ENCODE measurements at places on chromosomes 1 and 21. TPM values are rescaled to one million over a fixed set of nuclear protein-coding genes. Genes with fewer than 3 reads are reported as not detected.

DNA sequence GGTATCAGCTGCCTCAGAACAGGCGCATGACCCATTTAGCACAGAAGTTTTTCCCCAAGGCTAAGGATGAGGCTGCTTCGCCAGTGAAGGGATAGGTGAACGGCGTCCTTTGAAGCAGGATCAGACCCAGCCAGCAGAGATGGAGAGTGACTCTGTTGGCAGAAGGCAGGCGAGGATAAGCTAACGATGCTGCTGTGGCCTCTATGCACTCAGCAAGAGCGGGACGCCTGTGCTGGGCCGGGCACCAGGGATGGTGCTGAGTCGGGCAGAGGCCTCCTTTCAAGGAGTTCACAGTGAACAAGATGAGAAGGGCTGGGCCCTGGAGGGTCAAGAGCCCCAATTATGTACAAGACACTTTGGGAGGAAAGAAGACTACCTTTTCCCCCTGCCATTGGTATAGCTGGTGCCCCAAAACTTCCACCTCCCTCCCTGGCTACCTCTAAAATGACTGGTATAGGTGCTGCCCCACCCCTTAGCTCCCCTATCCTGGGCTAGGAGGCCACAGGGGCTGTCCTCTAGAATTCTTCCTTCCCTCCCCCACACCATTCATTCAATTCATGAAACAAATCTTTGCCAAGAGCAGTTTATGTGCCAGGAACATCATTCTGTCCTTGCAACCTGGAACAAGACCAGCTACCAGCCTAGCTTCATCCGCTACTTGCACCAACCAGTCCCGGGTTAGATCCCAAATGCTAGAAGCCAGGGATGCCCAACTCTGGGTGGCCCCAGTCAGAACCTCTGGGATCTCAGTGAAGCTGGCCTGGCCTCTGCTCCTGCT is 7.5 kb downstream of the XKR8 start:
- no peak overlapping the region for H3K27ac ChIP-seq
- no peak for DNase-seq
- no peak overlapping the region for H3K4me3 ChIP-seq
- H3K36me3 ChIP-seq = peaks cover 46% of the 10 kb centered on the region

DNA sequence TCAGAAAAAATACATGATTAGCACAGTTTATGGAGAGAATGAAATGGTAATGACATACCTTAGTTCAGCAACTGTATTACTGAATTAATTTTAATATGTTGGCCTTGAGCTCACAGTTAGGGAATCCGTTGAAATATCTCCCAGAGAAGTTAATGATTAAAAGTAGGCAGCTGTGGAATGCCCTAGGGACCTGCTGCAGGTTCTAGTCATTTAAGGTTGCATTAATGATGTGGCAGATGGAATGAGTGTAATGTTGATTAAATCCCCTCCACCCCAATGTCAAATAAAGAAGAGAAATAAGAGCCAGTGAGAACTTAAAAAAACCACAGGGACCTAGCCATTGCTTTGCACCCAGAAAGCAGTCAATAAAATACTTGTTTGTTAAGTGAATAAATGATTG is 40.3 kb upstream of the TRIM45 start:
- H3K36me3 ChIP-seq = no peaks in the 10 kb centered on the region
- no peaks in the 10 kb centered on the region for H3K4me1 ChIP-seq
- H3K27me3 ChIP-seq = no peaks in the 10 kb centered on the region

DNA sequence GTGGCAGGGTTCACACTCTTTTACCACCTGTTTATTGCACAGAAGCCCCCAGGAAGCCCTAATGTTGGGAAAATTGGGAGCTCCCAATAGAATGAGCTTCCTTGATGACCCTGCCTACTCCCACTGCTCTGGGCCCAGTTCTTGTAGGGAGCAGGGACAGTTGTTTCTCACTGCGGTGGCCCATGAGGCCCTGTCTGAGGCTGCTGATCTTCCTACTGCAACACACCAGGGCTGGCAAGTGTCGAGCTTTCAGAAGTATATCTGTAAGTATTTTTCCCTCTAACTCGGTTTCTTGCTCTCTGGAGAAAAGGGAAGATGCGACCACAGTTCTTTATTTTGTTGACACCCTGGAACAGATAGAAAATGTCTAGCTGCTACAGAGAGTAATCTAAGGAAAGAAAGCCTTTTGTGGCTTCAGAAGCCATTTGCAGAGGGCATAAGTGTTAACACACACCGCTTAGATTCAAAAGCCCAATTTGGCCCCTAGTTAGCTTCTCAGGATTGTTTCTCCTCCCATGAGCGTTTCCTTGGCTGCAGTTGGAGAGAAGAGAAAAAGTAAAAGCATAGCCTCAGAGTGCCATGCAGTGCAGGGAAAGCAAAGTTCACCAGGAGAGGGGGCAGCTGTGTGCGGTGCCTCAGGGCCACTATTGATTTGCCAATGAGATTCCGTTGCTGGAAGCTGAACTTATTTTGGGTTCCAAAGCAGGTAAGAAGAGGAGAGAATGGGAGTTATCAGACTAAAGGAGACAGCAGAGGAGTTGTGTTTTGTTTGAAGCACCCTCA is 102.6 kb downstream of the SELENOF start:
- no peaks in the 10 kb centered on the region for H3K4me1 ChIP-seq
- H3K27me3 ChIP-seq = no peaks in the 10 kb centered on the region
- H3K36me3 ChIP-seq = no peaks in the 10 kb centered on the region
- H3K4me3 ChIP-seq = no peak overlapping the region

- H3K27me3 ChIP-seq = no peaks in the 10 kb centered on the region
- no peak overlapping the region for H3K27ac ChIP-seq
- H3K4me1 ChIP-seq = peaks cover 30% of the 10 kb centered on the region
- no peaks in the 10 kb centered on the region for H3K36me3 ChIP-seq
Measured at GRCh38 chr1:62066713-62067112, 127.9 kb upstream of the L1TD1 start.

DNA sequence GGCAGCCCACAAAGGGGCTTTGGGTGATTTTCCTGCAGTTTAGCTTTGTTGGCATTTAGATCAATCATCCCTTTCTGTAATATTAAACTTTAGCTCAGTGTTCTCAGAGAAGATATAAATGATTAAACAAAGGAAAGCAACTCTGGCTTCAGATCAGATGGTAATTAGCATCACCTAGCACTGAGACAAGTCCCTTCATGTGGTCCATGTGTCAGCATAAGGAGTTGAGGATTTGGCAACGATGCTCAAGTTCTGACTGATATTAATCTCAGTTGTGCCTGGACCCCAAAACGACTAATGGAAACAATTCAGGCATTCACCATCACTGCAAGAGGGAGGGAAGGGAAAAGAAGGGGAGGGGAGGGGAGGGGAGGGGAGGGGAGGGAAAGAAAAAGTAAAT is 60.4 kb downstream of the SEC16B start:
- no peak overlapping the region for H3K4me3 ChIP-seq
- no peak overlapping the region for H3K27ac ChIP-seq
- H3K36me3 ChIP-seq = no peaks in the 10 kb centered on the region
- no peaks in the 10 kb centered on the region for H3K27me3 ChIP-seq

Gene FAM43B
- 4.2 TPM for total RNA-seq

Gene MIA3
- total RNA-seq = 36.1 TPM

Gene PLD5
- 1.7 TPM for total RNA-seq

Gene JUN
- total RNA-seq = 77.7 TPM

Gene RNU1-2
- total RNA-seq = under 0.01 TPM

Gene SPRR2D
- 1.7 TPM for total RNA-seq
